Activated naive CD4-positive, alpha-beta T cell treated with anti-CD3 and anti-CD28 coated beads, Interleukin-2, amount 50 U/mL, for 72 hours (primary cell): ENCODE measurements at places on chromosomes 1 and 21. TPM values are rescaled to one million over a fixed set of nuclear protein-coding genes. Genes with fewer than 3 reads are reported as not detected.

The ATP8B2 gene
- 56.1 TPM for total RNA-seq

The PPIAL4G gene
- total RNA-seq = 0.23 TPM

The PRR9 gene
- total RNA-seq = not detected

The KRTAP19-3 gene
- not detected for total RNA-seq

The C8A gene
- not detected for total RNA-seq

The RNU1-1 gene
- total RNA-seq = 1,722 TPM

The AMPD1 gene
- not detected for total RNA-seq

The FCRL1 gene
- total RNA-seq = not detected

The SLC45A1 gene
- total RNA-seq = 0.43 TPM

The DIO1 gene
- total RNA-seq = not detected

The TSPAN1 gene
- not detected for total RNA-seq

The COP1 gene
- 64.1 TPM for total RNA-seq

The LCE1A gene
- not detected for total RNA-seq

The TTC34 gene
- 1.3 TPM for total RNA-seq

The BLACAT1 gene
- total RNA-seq = 0.62 TPM

The REN gene
- total RNA-seq = not detected

The SPATA21 gene
- not detected for total RNA-seq

The RBM11 gene
- 7.4 TPM for total RNA-seq

The ANKRD65 gene
- total RNA-seq = not detected

The HOOK1 gene
- total RNA-seq = 18.3 TPM

The LRRC38 gene
- not detected for total RNA-seq

The CAPZA1 gene
- total RNA-seq = 250 TPM

The TCHH gene
- not detected for total RNA-seq

The LCE3E gene
- total RNA-seq = not detected

The DR1 gene
- total RNA-seq = 93.0 TPM

The OVAAL gene
- not detected for total RNA-seq

The FAM72D gene
- total RNA-seq = 32.4 TPM

The RAB7B gene
- not detected for total RNA-seq

The INKA2 gene
- total RNA-seq = 1.4 TPM
